ENCODE measurements at places on chromosomes 12 and 14.

GRCh38 chr12:49832836-49833421, 4.7 kb upstream of the NCKAP5L start:
- no peaks in the 10 kb centered on the region for H3K36me3 ChIP-seq
- H3K27me3 ChIP-seq = no peaks in the 10 kb centered on the region
- DNase-seq = no peak
- peaks cover 5% of the 10 kb centered on the region for H3K4me1 ChIP-seq
- no peak overlapping the region for H3K4me3 ChIP-seq

DNA sequence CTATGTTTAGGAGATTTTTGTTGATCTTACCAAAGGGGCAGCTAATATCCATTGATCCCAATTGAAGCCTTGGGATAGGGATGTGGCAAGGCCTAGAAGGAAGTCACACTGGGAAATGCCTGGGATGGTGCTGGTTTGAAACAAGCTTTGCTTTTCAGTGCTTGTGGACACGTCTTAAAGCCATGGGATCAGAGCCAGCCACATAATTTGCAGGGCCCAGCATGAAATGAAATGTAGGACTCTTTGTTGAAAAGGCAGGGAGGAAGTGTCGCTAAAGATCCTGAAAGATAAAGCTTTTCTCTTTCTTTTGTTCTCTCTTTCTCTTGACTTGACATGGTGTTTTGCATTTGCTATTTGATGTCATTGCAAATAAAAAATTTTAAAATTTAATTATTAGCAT, 5.0 kb downstream of the TTC9 start:
- no peaks in the 10 kb centered on the region for H3K36me3 ChIP-seq
- peaks cover 24% of the 10 kb centered on the region for H3K27me3 ChIP-seq
- no peak overlapping the region for H3K4me3 ChIP-seq
- H3K4me1 ChIP-seq = no peaks in the 10 kb centered on the region
- DNase-seq = no peak
- no peak overlapping the region for H3K27ac ChIP-seq

DNA sequence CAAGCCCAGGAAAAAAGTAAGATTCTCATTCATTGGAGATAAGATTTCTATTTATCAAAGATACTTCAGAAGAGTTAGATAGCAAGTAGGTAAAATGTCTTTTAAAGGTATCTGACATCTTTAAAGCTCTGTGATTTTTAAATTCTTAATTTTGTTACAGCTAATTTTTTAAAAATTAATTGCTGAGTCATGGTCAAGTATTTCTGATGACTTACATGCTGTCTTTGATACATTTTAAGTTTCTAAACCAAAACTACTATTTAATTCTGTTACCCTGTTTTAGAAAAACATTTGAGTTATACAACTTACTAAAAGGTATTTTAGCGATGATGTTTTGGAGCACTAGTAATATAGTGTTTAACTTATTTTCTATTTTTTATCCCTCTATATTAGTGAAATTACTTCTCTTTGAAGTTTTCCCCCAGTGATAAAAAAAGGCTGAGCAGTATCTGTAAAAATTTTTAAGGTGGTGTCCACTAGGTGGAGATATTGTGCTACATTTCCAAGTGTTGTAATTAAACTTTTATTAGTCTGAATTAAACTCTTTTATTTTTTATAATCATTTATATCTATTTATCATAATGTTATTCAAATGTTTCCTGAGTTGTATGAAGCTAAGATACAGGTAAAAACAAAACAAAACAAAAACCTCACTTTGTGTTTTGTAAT, 11.5 kb downstream of the ALG10 start:
- no peak overlapping the region for H3K4me3 ChIP-seq
- H3K27ac ChIP-seq = no peak overlapping the region
- H3K36me3 ChIP-seq = no peaks in the 10 kb centered on the region
- no peak for DNase-seq
- H3K4me1 ChIP-seq = no peaks in the 10 kb centered on the region

GRCh38 chr12:82481954-82482353, 123.6 kb downstream of the METTL25 start:
- no peaks in the 10 kb centered on the region for H3K4me1 ChIP-seq
- H3K27ac ChIP-seq = no peak overlapping the region
- H3K4me3 ChIP-seq = no peak overlapping the region
- H3K36me3 ChIP-seq = no peaks in the 10 kb centered on the region

- no peaks in the 10 kb centered on the region for H3K27me3 ChIP-seq
- DNase-seq = no peak
Observed at GRCh38 chr12:45668641-45669040, 60.9 kb upstream of the ARID2 start.

DNA sequence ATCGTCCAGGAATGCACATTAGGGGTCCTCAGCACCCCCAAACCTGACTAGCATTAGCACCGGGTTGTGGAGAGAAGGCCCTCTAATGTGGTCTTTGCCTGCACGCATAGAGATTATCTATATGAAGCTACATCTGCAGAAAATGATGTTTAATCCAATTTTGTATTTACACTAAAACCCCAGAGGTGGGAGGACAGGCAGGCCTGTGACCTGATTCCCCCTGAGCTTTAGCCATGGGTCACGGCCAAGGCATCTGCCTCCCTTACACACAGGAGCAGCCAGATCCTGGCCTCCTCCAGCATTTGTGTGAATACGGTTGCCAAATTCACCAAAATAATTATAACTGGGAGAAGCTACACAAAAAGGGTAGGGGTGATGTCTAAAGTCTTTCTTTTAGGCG, 7.0 kb downstream of the APOLD1 start:
- no peak for DNase-seq
- no peaks in the 10 kb centered on the region for H3K36me3 ChIP-seq
- no peaks in the 10 kb centered on the region for H3K4me1 ChIP-seq
- no peaks in the 10 kb centered on the region for H3K27me3 ChIP-seq

DNA sequence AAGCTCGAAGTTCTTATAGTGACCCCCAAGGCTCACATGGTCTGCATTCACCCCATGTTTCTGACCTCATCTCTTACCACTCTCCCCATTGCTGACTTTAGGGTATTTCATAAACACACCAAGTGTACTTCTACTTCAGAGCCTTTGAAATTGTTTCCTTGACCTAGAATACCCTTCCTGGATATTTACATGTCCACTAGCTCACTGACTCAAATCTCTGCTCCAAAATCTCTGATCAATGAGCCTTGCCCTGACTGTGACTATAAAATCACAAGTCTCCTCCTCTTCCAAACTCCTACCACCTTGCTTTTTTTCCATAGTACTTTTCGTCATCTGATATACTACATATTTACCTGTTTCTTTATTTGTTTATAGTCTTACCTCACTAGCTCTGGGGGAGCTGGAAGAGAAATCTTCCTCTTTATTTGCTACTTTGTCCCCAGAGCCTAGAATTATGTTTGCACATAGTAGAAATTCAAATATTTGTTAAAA, 105.1 kb downstream of the RMST start:
- no peaks in the 10 kb centered on the region for H3K27me3 ChIP-seq
- no peak for DNase-seq
- no peaks in the 10 kb centered on the region for H3K36me3 ChIP-seq

GRCh38 chr14:104794993-104795780, at the start of gene AKT1:
TSS of gene AKT1 (minus strand) at chr14:104795748. CDS start at chr14:104792643, 3,105 bp downstream.
- H3K27ac ChIP-seq = peak within 1 kb of the TSS; percentile 92
- no peaks in the 10 kb centered on the region for H3K27me3 ChIP-seq
- peak within 1 kb of the TSS; percentile 55 for H3K4me3 ChIP-seq
- peaks cover 84% of the 10 kb centered on the region for H3K4me1 ChIP-seq
- no peak for DNase-seq
- peaks cover 7% of the 10 kb centered on the region for H3K36me3 ChIP-seq

- no peaks in the 10 kb centered on the region for H3K4me1 ChIP-seq
- no peak overlapping the region for H3K4me3 ChIP-seq
- H3K36me3 ChIP-seq = no peaks in the 10 kb centered on the region
Observed at GRCh38 chr12:85653731-85654455, 182.3 kb downstream of the RASSF9 start.

DNA sequence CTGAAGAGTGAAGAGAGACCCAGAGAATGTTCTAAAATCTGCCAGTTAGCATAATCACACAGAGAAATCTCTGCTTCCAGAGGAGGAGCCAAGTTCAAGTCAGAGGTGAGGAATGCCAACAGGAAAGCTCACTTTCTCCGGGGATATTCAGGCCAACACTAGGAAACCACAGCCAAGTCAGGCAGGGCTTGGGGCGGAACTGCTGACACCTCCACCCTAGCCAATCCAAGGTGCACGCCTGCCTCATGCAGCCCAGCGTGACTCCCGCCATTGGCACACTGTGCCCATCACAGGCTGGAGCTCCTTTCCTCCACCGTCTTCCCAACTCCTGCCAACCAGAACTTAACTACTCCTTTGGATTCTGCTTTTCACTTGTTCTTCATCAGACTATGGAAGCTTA, 374.3 kb upstream of the CCDC196 start:
- H3K36me3 ChIP-seq = no peaks in the 10 kb centered on the region
- H3K4me3 ChIP-seq = no peak overlapping the region
- no peaks in the 10 kb centered on the region for H3K27me3 ChIP-seq
- no peak for DNase-seq
- H3K4me1 ChIP-seq = no peaks in the 10 kb centered on the region

- H3K27ac ChIP-seq = no peak overlapping the region
- H3K4me1 ChIP-seq = no peaks in the 10 kb centered on the region
- DNase-seq = no peak
- H3K27me3 ChIP-seq = no peaks in the 10 kb centered on the region
- no peak overlapping the region for H3K4me3 ChIP-seq
Observed at GRCh38 chr12:54612225-54612750, 22.4 kb downstream of the LACRT start.

DNA sequence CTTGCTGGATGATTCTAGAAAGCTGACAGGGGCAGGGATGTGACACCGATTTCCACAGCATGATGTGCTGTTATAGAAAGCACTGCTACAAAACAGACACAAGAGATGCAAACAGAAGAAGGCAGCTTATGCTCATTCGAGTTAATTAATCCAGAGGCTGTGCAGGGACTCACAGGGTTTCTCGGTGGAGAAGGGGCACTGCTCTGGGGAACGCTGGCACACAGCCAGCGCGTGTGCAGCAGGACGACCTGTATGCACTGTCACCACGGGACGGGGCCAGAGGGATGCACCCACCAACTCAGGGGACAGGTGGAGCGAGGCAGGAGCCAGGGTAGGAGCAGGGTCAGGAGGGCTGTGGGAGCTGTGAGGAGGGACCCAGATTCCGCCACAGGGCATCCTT, 143.5 kb downstream of the RIMBP2 start:
- no peak overlapping the region for H3K4me3 ChIP-seq
- no peaks in the 10 kb centered on the region for H3K4me1 ChIP-seq
- no peaks in the 10 kb centered on the region for H3K27me3 ChIP-seq

- no peaks in the 10 kb centered on the region for H3K4me1 ChIP-seq
- no peak for DNase-seq
- H3K36me3 ChIP-seq = no peaks in the 10 kb centered on the region
- H3K27ac ChIP-seq = no peak overlapping the region
- H3K4me3 ChIP-seq = no peak overlapping the region
- H3K27me3 ChIP-seq = no peaks in the 10 kb centered on the region
Observed at GRCh38 chr14:28163233-28163632, 603.4 kb upstream of the FOXG1 start.

- no peaks in the 10 kb centered on the region for H3K36me3 ChIP-seq
- no peaks in the 10 kb centered on the region for H3K27me3 ChIP-seq
- no peak overlapping the region for H3K27ac ChIP-seq
- DNase-seq = no peak
- no peak overlapping the region for H3K4me3 ChIP-seq
- H3K4me1 ChIP-seq = peaks cover 21% of the 10 kb centered on the region
Observed at GRCh38 chr12:117114784-117115183, 15.6 kb upstream of the TESC start.

- no peak overlapping the region for H3K4me3 ChIP-seq
- no peaks in the 10 kb centered on the region for H3K36me3 ChIP-seq
- no peak for DNase-seq
Observed at GRCh38 chr12:62599854-62600437, 133.3 kb downstream of the MON2 start.

DNA sequence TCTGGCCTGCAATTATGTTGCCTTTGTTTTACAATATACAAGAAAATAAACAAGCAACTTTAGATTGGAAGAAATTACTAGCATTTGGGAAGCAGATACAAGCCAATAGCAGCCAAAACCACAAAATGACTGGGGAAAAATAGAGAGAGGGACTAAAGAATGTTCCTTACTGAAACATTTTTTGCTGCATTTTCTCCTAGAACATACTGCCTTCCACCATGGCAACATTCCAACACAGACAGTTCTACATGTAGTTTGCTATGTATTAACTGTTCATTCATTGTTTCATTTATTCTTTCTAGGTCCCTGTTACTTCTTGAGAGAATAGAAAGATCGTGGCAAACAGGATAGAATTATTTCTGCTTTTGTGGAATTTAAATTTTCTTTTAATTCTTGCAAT, 530.2 kb downstream of the RPS29 start:
- no peaks in the 10 kb centered on the region for H3K36me3 ChIP-seq
- H3K27ac ChIP-seq = no peak overlapping the region
- no peak overlapping the region for H3K4me3 ChIP-seq
- no peak for DNase-seq
- H3K27me3 ChIP-seq = no peaks in the 10 kb centered on the region
- no peaks in the 10 kb centered on the region for H3K4me1 ChIP-seq

GRCh38 chr12:75048767-75049166, 160.9 kb downstream of the KCNC2 start:
- no peaks in the 10 kb centered on the region for H3K4me1 ChIP-seq
- DNase-seq = no peak
- no peaks in the 10 kb centered on the region for H3K36me3 ChIP-seq
- H3K27me3 ChIP-seq = no peaks in the 10 kb centered on the region
- no peak overlapping the region for H3K27ac ChIP-seq

GRCh38 chr14:80714474-80714873, 227.1 kb downstream of the CEP128 start:
- DNase-seq = no peak
- no peak overlapping the region for H3K27ac ChIP-seq
- H3K36me3 ChIP-seq = no peaks in the 10 kb centered on the region

DNA sequence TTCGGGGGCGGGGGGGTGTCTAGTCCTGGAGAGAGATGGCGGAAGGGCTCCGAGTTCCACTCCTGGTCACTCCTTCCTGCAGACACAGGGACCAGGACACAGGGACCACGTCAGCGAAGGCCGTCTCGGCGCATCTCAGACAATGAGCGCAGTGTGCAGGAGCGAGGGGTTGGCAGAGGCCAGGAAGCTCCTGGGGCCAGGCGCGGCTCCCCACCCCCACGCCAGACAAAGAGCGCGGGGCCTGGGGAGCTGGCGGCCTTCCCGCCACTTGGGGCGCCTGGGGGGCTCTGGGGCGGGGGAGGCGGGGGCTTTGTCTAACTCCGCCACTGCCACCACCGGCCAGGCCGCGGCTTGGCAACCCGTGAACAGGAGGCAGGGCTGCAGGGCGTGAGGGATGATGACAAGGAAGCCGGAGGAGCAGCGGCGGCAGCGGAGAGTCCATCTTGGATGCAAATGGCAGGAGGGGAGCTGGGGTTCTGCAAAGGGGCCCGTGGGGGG, 2.2 kb downstream of the CDK2AP1 start:
- peaks cover 34% of the 10 kb centered on the region for H3K4me1 ChIP-seq
- peak; percentile 70 for DNase-seq
- no peaks in the 10 kb centered on the region for H3K36me3 ChIP-seq
- peak overlapping the region; percentile 57 for H3K4me3 ChIP-seq
- no peaks in the 10 kb centered on the region for H3K27me3 ChIP-seq

- peaks cover 4% of the 10 kb centered on the region for H3K36me3 ChIP-seq
- H3K4me3 ChIP-seq = no peak overlapping the region
Observed at GRCh38 chr12:57192920-57193319, 23.7 kb upstream of the NXPH4 start.

GRCh38 chr14:101336183-101336582, 225.1 kb upstream of the DIO3 start:
- H3K27me3 ChIP-seq = no peaks in the 10 kb centered on the region
- DNase-seq = no peak
- H3K36me3 ChIP-seq = no peaks in the 10 kb centered on the region
- no peaks in the 10 kb centered on the region for H3K4me1 ChIP-seq
